ENCODE measurements at places on chromosomes 2 and 18.

DNA sequence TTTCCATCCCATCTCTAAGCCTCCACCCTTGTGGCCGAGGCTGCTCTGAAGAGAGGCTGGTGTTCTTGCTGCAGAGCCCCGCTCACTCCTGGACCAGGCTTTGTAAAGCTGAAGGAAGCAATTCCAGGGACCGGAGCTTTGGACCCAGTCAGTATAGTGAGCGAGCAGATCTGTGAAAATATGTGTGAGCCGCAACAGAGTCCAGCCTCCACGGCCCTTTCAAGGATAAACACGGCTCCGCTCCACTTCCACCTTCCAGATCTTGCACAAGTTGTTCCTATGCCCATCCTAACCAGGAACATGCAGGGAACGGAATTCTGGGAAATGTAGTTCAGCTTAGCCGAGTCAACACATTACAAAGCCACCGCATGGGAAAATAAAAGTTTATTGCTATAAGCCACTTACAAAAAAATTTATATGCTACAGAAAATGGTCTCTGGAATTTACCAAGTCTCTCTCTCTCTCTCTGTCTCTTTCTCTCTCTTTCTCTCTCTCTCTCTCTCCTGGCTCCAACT lies 151.7 kb upstream of the ZNF521 start:
- DNase-seq, result no peak

GRCh38 chr2:211439011-211439410 lies 882.6 kb downstream of the CPS1 start:
- DNase-seq, result no peak

- DNase-seq, result no peak
These were observed 311.4 kb downstream of the PTPRM start for GRCh38 chr18:7878265-7879211.

- DNase-seq, result no peak
These were observed 38.8 kb upstream of the DARS1 start for GRCh38 chr2:136024185-136024584.

DNA sequence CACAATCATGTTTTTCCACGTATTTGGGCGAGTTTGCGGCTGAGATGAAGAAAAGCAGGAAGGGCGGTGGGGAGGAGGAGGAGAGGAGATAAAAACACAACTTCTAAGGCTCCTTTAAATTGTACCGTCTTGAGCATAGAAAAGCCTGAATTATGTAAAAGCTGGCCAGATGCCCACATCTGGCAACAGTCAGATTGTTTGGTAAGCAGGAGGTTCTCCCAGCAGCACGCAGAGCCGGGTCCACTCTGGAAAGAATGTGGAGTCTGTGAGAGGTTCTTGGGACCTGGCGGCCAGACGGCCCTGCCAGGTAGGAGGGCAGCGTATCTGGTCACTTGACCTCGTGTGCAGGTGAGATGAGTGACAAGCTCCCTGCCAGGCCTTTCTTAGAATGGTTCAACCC lies 215.3 kb upstream of the APCDD1 start:
- no peak for DNase-seq

DNA sequence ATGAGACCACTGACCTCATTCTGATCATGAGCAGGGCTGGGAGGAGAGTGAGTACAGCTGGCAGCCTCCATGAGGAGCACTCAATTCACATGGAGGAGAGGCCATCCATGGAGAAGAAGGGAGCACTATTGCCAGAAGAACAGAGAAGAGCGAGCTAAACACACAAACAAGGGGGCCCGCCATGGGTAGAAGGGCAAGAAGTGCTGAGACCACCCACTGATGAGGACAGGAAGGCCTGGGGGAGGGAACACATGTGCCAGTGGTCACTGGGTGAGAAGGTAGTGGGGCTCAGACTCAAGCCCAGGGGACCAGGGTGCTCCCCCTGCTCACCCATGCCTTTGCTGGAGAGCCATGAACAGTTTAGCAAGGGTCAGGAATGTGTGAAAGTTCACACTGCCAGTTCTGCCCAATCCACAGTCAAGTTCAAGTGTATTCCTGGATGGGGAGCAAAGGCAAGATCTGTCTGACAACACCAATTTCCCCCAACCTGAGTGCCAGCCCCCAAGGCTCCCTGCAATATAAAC lies 57.7 kb downstream of the TTC32 start:
- no peak for DNase-seq

- DNase-seq, result no peak
These were observed 32.1 kb upstream of the SP3 start for GRCh38 chr2:173997269-173997668.

- no peak for DNase-seq
These were observed 118.5 kb downstream of the NRP2 start for GRCh38 chr2:205800773-205801172.

- DNase-seq, result no peak
These were observed 143.6 kb downstream of the CCDC148 start for GRCh38 chr2:158312981-158313380.

DNA sequence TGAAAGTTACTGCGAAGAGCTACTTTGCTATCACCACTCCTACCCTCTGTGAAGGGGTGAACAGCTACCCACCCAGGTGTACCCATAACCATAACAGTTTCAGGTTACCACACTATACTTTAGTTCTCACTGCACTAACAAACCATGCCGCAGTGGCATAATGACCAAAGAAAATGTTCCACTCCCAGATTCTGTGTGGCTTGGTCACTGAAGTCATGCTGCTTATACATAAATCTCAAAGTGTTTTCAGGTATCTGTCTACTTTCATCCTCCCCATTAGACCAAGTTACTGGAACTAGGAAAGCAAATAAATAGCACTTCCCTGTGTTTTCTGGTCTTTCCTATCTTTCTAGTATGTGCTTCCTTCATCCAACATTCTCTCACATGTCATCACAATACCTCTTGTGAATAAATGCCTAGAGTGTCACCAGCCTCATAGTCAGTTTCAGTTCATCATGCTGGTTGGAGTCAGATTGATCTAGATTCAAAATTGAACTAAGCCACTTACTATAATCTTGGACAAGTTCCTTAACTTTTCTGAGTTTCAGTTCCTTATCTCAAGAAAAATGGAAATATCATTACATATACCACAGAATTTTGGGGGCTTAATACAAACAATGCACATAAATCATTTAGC lies 293.6 kb downstream of the FSIP2 start:
- no peak for DNase-seq

GRCh38 chr2:119179202-119179601 lies 20.7 kb upstream of the C1QL2 start:
- DNase-seq, result no peak

DNA sequence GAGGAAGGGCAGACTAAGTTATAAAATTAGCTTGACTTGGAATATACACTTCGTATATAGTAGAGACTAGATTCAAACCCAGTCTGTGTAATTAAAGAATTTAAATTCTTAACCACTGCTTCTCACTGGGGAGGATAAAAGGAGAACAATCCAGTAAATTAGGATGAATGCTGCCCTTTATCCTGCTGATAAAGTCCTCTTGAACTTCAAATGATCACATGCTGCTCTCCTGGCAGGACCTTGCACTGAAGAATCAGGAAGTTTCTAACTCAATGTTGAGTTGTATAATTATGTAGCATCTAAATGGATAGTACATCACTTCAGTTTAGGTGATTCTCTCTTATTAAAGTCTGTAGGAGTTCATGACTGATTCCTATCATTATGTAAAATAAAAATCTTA lies 1179.7 kb downstream of the DSC3 start:
- DNase-seq, result no peak

GRCh38 chr2:230262246-230262645 lies 36.7 kb downstream of the SP140 start:
- DNase-seq, result peak; percentile 24

DNA sequence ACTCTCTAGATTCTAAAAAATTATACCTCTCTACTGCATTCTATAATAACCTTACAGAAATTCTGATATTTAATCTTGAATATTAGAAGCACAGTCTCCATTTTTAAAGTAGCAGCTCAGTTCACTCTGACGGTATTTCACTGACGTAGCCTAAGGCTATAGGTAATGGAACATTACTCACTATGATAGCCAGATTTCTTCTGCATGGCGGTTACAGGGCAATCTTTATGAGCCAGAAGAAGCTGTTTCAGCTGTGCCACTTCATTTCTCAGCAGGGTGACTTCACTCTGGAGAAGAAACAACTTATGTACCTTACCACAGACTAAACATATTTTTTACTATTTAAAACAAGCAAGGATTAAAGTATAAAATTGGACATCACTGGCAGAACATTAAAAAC lies 75.3 kb upstream of the CHN1 start:
- DNase-seq, result no peak

GRCh38 chr18:805755-806110 lies 6.3 kb downstream of the YES1 start:
- no peak for DNase-seq

GRCh38 chr2:152241948-152242729 lies 66.6 kb upstream of the STAM2 start:
- DNase-seq, result no peak

DNA sequence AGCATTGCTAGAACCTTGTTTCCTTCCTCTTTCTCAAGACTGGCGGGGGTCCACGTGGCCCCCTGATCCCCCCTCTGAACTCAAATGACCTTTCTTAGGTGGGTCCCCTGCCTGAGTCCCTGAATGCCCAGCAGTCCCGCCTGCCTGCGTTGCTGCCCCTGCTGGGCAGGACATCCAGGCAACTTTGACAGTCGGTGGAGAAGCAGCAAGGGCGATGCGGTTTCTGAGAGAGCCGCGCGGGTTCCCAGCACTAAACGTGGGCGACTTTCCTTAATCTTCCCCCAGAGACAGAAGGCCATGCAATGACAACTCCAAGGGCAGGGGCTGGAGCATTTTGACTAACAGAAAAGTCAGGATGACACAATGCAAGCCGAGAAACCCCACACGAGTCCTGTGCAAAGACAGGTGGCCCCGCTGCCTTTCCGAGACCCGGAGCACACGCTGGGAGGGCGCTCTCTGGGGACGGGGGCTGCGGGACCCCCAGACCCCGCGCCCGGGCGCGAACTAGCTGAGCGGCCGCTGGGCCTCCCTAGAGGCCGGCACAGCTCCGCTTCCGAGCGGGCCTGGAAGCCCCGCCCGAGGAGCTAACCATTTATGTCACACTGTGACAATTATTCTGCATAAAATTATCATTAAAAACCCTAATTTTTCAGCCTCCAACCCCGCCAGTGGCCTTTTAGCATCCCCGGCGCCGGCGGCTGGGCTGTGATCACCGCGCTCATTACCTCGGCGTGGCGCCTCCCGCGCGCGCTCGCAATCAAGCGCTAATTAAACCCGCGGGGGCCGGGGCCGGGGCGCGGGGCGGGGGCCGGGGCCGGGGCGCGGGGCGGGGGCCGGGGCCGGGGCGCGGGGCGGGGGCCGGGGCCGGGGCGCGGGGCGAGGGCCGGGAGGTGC lies 27.4 kb downstream of the ASB18 start:
- no peak for DNase-seq

- no peak for DNase-seq
These were observed 66.5 kb upstream of the CCDC178 start for GRCh38 chr18:33507019-33507418.

DNA sequence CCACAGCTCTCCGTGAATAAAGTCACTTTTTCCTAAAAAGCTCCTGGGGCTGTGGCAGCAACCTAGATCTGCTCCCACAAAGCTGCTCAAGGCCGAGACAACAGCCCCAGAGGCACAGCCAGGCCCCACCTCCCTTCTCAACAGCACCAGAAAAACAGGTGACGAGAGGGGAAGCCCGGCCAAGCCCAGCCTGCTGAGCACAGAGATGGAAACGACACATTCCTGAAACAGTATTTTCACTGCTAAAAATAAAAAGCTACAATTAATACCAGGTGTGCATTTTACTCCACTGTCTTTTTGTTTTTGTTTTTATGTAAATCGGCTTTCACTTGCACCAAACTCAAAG lies 199.3 kb downstream of the HDAC4 start:
- no peak for DNase-seq

DNA sequence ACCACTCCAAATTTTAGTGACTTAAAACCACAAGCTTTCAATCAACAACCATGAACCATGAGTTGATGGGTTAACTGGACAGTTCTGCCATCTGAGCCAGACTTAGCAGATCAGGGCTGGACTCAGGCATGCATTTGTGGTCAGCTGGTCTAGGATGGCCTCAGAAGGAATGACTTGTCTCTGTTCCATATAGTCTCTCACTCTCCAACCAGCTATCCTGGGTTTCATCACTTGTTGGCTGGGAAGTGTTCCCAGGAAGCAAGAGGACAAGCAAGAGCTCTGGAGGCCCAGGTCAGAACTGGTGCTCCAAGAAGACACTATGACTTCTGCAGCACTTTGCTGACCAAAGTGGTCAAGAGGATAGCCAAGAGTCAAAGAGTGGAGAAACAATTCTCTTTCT lies 17.5 kb upstream of the MAP3K20 start:
- no peak for DNase-seq

GRCh38 chr18:48853588-48853987 lies 97.2 kb downstream of the SMAD7 start:
- DNase-seq, result no peak

DNA sequence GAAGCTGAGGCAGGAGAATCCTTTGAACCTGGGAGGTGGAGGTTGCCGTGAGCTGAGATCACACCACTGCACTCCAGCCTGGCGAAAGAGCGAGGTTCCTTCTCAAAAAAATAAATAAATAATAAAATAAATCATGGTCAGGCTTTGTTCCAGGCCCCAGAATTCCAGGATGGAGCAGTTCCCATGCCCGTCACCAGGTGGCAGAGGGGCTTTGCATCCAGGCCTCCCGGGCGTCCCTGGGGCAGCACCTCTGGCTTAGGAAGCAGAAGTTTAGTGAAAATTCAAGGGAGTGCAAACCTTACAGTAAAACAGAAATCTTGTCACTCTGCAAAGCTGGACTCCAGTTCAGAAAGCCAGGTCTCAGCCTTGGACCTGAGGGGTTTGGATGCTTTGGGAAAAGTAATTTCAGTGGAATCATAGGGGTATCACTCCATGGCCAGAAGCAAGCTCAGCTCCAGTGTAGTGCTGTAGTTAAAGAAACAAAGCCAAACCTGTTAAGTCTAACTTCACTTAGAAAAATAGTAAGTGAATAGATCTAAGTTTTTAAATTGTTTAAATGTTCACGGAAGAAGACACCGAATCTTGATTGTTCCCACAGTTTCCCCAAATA lies 512.7 kb downstream of the CMPK2 start:
- DNase-seq, result no peak

- DNase-seq, result no peak
These were observed 13.5 kb upstream of the SALL3 start for GRCh38 chr18:78965917-78966792.

DNA sequence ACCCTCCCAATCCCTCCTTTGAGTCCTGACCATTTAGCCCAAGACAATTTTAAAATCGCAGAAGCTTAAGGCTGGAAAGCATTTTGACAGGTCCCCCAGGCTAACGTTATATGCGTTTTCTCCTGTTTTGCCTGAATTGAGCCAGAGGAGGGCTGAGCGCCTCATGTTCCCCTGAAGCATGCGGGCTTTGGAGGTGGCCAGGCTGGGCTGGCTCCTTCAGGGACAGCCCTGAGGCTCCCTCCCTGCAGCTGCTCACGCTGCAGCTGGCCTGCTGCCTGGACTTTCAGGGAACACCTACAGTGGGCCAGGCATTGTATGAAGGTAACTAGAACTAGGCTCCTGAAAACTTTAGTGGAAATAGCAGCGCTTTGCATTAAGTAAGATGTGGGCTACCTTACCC lies 179.2 kb downstream of the ACKR3 start:
- DNase-seq, result no peak

GRCh38 chr2:109614715-109615636 lies 812 bp downstream of the SOWAHC start:
- no peak for DNase-seq

GRCh38 chr2:219300022-219300421 lies 9.2 kb downstream of the PTPRN start:
- no peak for DNase-seq
